IMR-90 (cell line): ENCODE measurements at places on chromosomes 1 and 21. TPM values are rescaled to one million over a fixed set of nuclear protein-coding genes. Genes with fewer than 3 reads are reported as not detected.

The TNFRSF1B gene
- 4.3 and 5.0 TPM in 2 replicates for total RNA-seq

The PTCH2 gene
- total RNA-seq, result under 0.01 TPM in 2 replicates

The HEATR1 gene
- total RNA-seq, result 53.8 and 61.1 TPM in 2 replicates

The OR6N1 gene
- total RNA-seq, result not detected in 2 replicates

The CD53 gene
- total RNA-seq, result not detected in 2 replicates

The SPATA17 gene
- total RNA-seq, result 0.18 and 0.28 TPM in 2 replicates

The PTPN22 gene
- 0.18 and 0.28 TPM in 2 replicates for total RNA-seq

The CLCA1 gene
- total RNA-seq, result not detected in 2 replicates

The DYNLT5 gene
- 0.18 and 0.28 TPM in 2 replicates for total RNA-seq

The RGS13 gene
- total RNA-seq, result not detected in 2 replicates

The FCRL3 gene
- not detected in 2 replicates for total RNA-seq

The LCE1B gene
- not detected in 2 replicates for total RNA-seq

The EFNA1 gene
- total RNA-seq, result 0.28 and 0.90 TPM in 2 replicates

The MORN1 gene
- 3.0 and 3.6 TPM in 2 replicates for total RNA-seq

The PDE9A gene
- 0.56 and 0.90 TPM in 2 replicates for total RNA-seq

The WDR64 gene
- total RNA-seq, result not detected in 2 replicates

The OR2L3 gene
- not detected in 2 replicates for total RNA-seq

The SPRR2G gene
- not detected in 2 replicates for total RNA-seq

The STK40 gene
- 13.9 and 16.0 TPM in 2 replicates for total RNA-seq

The COL9A2 gene
- total RNA-seq, result 0.56 and 0.90 TPM in 2 replicates

The FNDC5 gene
- total RNA-seq, result 1.6 and 1.7 TPM in 2 replicates

The FCGR2B gene
- total RNA-seq, result not detected in 2 replicates

The ASCL5 gene
- not detected in 2 replicates for total RNA-seq

The PEAR1 gene
- total RNA-seq, result 2.0 and 2.8 TPM in 2 replicates

The RAB7B gene
- total RNA-seq, result 9.1 and 10.6 TPM in 2 replicates
